ENCODE measurements at places on chromosomes 16 and 17.

DNA sequence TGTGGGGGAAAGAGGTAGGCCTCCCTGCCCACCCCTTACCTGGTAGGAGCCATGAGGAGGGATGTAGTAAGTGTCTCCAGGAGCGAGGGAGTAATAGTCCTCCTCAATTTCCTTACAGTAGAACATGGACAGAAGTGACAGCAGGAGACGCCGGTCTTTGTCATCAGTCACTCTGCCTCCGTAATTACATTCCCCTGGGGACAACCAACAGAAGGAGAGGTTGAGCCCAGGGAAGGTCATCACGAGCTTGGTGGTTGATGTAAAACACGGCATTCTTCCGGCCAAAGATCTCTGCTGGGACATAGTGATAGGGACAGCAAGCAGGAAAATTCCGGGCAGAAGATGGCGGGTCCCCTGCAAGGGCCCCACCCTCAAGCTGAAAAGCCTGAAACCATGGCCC lies 47.9 kb downstream of the LYRM1 start:
- DNase-seq: no peak

- peak; percentile 90 for DNase-seq
These were observed 12.9 kb downstream of the MXRA7 start for GRCh38 chr17:76697702-76698465.

DNA sequence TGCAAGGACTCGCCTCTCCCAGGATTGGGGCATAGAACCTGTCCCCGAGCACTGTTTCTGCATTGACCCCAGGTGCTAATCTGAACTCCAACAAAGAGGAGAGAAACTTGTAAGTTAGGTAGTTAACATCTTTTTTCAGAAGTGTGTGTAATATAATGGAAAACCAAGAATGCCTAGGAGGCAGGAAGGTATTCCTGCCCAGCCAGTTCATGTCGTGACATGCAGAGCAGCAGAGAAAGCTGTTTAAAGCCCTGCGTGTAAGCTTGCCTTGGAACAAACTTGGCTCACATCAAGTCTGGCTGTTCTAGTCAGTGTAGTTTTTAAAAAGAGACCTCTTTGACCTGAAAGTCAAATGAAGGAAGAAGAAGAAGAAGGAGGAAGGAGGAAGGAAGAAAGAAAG lies 2.1 kb upstream of the GNA13 start:
- DNase-seq: no peak

DNA sequence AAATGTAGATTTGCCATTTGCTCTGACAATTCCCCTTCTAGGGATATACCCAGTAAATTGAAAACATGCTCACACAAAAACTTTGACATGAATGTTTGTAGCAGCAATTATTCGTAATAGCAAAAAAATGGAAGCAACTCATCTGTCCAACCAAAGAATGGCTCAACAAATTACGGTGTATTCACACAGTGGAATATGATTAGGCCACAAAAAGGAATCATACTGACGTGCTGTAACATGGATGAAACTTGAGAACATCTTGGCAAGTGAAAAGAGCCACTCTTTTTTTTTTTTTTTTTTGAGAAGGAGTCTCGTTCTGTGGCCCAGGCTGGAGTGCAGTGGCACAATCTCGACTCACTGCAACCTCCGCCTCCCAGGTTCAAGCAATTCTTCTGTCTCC lies 24.1 kb upstream of the SPNS3 start:
- DNase-seq: no peak

- DNase-seq: peak; percentile 1
These were observed 189.4 kb upstream of the CDH8 start for GRCh38 chr16:62225675-62226074.

GRCh38 chr17:68437979-68438822 lies 19.1 kb downstream of the WIPI1 start:
- DNase-seq: peak; percentile 52

GRCh38 chr17:78125976-78126894 lies 2.3 kb downstream of the TMC6 start:
- DNase-seq: no peak

DNA sequence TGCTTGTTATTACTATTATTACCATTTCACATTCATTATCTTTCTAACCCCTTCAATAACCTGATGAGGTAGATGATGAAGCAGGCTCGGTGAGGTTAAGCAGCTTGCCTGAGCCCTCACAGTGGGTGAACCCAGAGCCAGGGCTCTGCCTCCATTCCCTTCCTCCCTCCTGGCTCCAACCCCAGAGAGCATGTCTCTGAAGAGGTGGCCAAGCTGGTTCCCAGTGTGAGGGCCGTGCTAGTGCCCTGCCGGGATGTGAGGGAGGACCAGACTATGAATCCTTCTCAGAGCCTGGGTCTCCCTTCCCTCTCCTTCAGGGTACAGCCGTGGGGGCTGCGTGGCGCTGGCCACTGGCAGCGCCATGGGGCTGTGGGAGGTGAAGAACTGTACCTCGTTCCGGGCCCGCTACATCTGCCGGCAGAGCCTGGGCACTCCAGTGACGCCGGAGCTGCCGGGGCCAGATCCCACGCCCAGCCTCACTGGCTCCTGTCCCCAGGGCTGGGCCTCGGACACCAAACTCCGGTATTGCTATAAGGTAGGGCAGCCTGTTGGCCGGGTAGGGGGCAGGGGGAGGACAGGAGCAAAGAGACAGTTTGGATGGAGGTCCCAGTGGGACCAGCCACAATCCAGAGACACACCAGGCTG lies 49.6 kb downstream of the MRC2 start:
- DNase-seq: no peak

GRCh38 chr17:39167476-39167875 lies 1.5 kb upstream of the ARL5C start:
- no peak for DNase-seq

GRCh38 chr17:34389126-34389750 lies 26.2 kb upstream of the CCL1 start:
- no peak for DNase-seq
